ENCODE measurements at places on chromosomes 1 and 21.

GRCh38 chr1:88079036-88079435 lies 605.0 kb upstream of the PKN2 start:
- DNase-seq = no peak

DNA sequence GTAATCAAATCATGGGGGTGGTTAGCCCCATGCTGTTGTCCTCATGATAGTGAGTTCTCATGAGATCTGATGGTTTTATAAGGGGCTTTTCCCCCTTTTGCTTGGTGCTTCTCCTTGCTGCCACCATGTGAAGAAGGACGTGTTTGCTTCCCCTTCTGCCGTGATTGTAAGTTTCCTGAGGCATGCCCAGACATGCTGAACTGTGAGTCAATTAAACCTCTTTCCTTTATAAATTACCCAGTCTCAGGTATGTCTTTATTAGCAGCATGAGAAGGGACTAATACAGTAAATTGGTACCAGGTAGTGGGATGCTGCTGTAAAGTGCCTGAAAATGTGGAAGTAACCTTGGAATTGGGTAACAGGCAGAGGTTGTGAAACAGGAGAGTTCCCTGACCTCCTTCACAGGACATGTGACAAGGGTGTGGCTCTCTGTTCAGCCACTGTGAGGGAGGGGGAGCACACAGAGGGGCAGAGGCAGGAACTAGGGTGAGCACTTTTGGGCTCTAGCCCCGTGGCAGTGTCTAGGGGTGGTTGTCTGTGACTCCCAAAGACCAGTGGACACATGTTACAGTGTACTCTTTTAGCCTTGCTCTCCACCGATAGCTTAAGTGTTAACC lies 105.3 kb downstream of the BACH1 start:
- no peak for DNase-seq

DNA sequence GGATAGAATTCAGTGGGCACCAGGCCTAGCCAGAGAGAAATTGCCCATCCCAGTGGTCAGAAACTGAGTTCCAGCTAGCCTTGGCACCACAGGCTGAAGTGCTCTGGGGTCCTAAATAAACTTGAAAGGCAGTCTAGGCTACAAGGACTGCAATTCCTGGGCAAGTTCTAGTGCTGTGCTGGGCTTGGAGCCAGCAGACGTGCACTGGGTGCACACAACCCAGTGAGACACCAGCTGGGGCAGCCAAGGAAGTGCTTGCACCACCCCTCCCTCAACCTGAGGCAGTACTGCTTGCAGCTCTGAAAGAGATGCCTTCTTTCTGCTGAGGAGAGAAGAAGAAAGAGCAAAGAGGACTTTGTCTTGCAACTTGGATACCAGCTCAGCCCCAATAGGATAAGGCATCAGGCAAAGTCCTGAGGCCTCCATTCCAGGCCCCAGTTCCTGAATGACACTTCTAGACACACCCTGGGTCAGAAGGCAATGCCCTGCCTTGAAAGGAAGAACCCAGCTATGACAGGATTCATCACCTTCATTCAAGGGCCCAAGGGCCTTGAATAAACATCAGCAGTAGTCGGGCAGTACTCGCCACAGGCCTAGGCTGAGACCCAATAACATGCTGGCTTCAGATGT lies 55.1 kb downstream of the OVGP1 start:
- DNase-seq = no peak

DNA sequence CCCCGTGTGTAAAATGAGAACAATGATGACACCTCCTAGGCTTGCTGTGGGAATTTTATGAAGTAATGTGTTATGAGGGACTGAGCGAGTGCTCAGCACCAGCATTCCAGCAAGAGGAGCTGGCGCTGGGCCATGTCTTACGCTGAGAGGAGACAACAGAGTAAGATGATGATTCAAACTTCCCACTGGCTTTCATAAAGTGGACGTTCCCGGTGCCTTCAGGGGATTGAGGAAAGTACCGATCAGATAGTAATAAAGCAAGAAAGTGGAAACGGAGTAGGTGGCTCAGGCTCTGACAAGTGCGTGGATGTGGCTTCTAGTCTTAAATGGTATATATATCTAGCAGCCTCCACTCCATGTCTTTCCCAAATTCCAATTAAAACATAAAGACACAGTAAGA lies 23.8 kb downstream of the EPHA10 start:
- no peak for DNase-seq

DNA sequence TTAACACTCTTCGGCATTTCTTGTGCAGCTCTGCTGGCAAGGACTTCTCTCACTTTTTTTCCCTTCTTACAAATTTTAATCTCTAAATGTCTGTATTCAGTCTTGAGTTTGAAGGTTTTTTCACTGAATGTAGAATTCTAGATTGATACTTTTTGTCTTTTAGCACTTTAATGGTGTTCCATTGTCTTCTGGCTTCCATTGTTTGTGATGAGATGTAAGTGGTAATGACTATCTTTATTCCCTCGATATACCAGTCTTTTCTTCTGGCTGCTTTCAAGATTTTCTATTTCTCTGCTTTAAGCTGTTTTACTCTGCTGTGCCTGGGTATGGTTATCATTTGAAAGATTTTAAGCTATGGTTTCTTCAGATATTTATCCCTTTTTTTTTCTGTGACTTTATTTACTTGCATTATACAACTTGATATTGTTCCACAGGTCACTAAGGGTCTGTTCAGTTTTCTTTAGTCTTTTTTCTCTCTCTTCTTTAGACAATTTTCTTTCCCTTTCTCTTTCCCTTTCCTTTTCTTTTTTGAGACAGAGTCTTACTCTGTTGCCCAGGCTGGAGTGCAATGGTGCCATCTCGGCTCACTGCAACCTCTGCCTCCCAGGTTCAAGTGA lies 35.8 kb downstream of the DYRK1A start:
- DNase-seq = no peak

- DNase-seq = no peak
Measured at GRCh38 chr1:65769636-65770035, 23.1 kb upstream of the PDE4B start.

DNA sequence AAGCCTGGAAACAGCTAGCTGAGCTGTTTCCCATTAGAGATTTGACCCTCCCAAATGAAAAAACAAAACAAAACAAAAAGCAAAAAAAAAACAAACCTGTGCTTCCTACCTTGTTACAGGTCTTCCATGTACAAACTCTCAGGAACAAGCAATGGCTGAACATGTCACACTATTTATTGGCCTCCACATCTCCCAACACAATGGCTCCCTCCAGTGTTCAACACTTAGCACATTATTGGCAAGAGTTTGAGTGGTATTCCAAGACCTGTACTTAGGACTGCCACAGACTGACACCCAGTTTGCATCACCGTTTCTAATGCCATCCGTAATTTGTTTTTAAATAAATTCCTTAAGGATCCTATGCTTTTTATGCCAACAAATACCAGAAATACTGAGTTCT lies 195.0 kb upstream of the OLFM3 start:
- DNase-seq = no peak

- no peak for DNase-seq
Measured at GRCh38 chr1:156155756-156156510, 2.5 kb downstream of the SEMA4A start.

GRCh38 chr1:8552820-8553397 lies 235.0 kb downstream of the SLC45A1 start:
- no peak for DNase-seq

- DNase-seq = no peak
Measured at GRCh38 chr1:62428351-62428750, 8.5 kb upstream of the USP1 start.

- DNase-seq = no peak
Measured at GRCh38 chr1:52579415-52579814, 22.8 kb upstream of the GPX7 start.

- no peak for DNase-seq
Measured at GRCh38 chr1:34283142-34283541, 106.4 kb downstream of the C1orf94 start.

DNA sequence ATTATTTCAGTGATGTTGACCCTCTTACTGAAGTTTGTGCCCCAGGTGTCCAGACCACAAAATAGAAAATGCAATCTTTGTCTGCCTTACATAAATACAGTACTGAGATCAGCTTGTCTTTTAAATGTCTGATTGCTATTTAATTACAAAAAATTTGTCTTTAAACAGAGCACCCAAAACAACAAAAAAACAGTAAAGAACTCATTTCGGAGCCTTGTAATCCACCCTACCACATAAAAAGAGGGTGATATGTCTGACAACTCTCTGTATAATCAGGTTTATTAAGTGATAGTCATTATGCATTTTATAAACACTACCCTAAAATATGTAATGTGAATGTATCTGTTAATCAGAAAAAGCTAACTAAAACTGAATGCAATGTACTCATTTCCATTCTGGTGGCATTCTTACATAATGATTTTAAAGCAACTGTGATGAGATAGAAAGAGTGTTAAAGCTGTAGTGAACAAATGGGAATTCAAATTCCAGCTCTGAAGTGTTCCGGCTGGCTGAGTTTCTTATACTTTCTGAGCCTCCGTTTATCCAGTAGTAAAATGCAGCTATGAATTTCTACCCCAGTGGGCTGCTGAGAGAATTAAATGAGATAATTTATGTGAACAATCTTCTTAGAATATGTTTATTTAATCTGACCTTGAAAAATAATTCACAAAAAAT lies 486.6 kb downstream of the USP25 start:
- no peak for DNase-seq

DNA sequence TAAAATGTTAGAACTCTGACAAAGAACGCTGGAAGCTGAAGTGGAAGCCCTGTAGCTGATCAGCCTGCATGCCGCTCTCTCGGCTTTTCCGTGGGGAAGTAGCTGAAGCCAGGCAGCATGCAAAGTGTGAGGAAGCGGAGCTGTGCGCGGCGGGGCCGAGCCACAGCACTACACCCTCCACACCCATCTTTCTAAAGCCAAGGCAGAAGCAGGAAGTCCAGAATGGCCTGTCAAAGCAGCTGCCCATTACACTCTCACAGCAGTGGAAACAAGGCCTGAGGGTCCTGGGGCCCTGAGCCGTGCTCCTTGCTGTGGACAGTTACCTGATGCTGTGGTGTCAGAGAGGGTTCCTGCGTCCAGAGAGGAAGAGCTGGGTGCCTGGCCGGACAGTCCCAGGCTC lies 69.6 kb downstream of the UBR4 start:
- DNase-seq = no peak

DNA sequence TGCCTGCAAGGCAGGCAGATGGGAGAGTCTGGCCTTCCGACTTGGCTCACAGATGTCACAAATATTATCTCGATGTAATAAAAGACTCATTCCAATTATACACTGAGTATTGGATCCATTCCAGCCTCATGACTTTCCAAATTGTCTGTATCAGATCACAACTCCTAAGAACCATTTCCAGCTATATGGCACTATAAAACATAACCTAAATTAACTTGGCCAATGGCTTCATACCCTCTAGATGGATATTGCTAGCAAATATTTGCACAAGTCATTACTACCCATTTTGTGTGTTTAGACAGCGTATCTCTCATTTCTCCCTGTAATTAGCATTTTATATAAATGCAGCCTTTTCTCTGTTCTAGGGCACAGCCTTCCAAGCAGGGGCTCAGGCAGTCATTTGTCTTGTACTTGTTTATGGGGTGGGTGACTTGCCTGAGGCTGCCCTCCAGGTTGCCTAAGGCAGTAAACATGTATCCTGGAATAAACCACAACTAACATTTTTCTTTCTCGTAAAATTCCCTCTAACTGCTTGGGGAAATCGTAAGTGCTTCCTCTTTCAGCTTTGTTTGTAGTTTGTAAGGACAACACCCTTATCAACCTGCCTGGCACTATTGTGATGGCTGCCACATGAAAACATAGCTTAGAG lies 70.6 kb upstream of the KCNJ6 start:
- DNase-seq = no peak

GRCh38 chr1:235583511-235584001 lies 66.0 kb downstream of the GNG4 start:
- no peak for DNase-seq

GRCh38 chr1:12426030-12426429 lies 192.0 kb downstream of the DHRS3 start:
- no peak for DNase-seq

DNA sequence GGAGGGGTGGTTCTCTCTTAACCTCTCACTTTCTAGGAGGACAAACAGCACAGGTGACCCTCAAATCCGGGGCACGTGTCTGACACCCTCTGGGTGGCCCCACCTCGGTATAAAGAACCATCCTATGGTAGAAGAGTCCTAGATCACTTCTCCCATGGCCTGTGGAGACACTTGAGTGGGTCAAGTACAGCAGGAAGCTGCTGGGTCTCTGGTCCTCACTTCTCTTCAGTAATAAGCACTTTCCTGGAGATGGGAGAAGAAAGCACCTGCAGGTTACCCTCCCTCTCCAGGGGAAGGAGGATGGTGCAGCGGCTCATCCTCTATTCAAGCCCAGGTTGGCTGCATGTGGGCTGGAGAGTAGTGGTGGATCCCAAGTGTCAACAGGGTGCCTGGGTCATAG lies 17.0 kb downstream of the S100A7 start:
- no peak for DNase-seq

- no peak for DNase-seq
Measured at GRCh38 chr1:42340901-42341300, 5.9 kb upstream of the FOXJ3 start.

- no peak for DNase-seq
Measured at GRCh38 chr1:68129536-68130250, 79.3 kb upstream of the DIRAS3 start.
